ENCODE measurements at places on chromosomes 5 and 9.

DNA sequence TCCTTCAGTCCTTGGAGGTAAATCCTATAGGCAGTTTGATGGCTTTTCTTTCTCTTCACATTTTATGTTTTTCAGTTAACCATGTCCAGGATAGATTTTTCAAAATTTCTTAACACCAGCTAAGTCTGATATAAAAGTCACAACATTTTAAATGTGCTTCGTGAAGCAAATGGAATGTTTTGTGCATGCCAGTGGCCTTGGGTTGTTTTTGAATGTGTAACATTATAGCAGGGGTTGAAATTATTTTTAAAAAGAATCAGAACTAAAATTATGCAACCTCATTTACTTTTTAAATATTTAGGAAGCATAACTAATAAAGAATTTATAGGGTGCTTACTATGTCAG lies 201.1 kb downstream of the ARHGEF28 start:
- no peak for DNase-seq

DNA sequence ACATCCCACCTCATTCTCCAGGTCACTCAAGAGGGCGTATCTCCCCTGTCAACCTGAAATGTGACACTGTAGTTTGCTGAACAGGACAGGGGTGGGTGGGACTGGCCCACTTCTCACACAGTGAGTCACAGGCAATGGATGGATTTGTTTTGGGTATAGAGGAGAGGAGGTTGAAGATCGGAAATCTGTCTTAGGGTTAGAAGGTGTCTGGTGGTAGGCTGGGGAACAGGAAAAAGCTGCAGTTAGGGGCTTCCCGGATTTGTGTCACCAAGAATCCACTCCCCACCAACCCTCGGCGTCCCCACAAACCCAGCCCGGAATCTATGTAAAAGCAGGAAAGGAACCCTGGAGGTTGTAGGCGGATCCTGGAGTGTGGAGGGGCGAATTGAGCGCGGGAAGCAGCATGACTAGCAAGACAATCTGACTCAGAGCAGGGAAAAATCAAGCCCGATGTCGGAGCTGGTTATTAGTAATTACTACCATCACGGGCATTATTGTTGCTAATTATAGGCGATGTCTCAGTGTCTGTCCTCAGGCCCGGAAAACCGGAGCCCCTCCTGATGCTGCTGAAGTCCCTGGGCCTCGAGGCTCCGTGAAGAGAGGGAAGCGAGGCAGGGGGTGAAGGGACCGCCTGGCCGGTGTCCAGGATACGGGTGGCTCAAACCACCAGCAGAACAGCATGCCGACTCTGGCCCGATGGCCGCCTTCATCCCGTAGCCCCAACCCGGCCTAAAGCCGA lies 1.7 kb upstream of the IRX1 start:
- DNase-seq, result no peak

GRCh38 chr5:87051502-87052113 lies 216.1 kb upstream of the RASA1 start:
- DNase-seq, result no peak

DNA sequence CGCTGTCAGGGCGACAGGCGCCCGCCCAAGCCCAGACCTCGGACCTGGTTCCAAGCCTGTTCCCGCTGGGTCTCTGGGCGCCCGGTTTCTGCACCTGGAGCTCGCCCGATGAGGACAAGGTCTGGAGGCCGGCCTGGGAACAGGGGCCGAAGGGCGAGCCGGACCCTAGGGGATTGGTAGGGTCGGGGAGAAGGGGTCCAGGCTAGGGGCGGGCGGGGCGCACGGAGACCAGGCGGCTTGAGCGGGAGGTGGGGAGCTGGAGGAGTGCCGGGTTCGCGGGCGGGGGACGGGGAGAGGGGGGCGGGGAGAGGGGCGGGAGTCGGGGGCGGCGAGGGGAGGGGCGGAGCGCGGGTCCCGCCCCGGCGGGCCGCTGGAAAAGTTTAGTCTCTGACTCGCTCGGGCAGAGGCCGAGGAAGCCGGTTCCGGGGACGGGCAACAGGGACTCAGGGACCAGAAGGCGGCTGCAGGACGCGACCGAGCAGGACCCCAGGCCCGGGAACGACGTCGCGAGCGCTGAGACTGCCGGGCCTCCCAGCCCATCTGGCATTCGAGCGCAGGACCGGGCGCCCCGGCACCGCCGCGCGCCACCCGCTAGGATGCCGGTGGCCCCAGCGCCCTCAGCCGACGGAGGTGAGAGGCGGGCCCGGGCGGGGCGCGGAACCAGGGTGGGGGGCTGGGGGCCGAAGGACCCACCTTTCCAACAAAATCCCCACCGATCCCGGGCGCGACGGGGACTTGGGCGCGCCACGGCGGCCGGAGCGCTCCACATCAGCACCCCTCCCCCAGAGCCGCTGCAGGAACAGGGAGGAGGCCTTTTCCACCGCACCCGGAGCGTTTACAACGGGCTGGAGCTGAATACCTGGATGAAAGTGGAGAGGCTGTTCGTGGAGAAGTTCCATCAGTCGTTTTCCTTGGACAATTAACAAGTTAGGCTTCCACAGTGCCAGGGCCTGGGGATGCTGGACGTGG lies at the start of gene S1PR3:
S1PR3 (plus strand) TSS at position 403 of the 969 bp plus-strand sequence. CDS start 9,733 bp downstream, outside the sequence.
- DNase-seq, result no peak

GRCh38 chr9:32405506-32405905 lies 21.1 kb downstream of the ACO1 start:
- DNase-seq, result no peak

GRCh38 chr9:70413464-70413798 lies 1.0 kb downstream of the KLF9 start:
- no peak for DNase-seq

DNA sequence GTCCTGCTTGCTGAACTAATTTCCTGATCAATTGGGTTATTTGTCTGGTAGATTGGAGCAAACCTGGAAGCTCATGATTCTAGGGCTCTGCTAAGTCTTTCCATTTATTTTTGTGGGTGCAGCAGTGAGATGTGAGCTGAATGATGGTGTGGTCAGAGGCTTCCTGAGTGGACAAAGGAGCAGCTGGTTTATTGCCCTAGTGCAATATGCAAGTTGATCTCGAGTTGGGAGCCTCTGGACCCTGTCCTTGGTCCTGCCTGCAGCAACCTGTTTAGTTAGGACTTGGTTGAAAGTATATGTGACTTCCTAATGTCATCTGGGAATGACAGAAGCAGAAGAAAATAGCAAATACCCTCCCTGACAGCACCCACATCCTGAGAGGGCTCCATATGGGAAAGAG lies 4.2 kb upstream of the UNC5A start:
- DNase-seq, result no peak

All from hematopoietic multipotent progenitor cell treated with erythropoietin and hydrocortisone succinate and interleukin-3 and kit ligand, for 15 days (in vitro differentiated cells).